Activated naive CD4-positive, alpha-beta T cell treated with anti-CD3 and anti-CD28 coated beads, Interleukin-2, amount 50 U/mL, for 72 hours (primary cell): ENCODE measurements at places on chromosomes 16 and 17. TPM values are rescaled to one million over a fixed set of nuclear protein-coding genes. Genes with fewer than 3 reads are reported as not detected.

DNA sequence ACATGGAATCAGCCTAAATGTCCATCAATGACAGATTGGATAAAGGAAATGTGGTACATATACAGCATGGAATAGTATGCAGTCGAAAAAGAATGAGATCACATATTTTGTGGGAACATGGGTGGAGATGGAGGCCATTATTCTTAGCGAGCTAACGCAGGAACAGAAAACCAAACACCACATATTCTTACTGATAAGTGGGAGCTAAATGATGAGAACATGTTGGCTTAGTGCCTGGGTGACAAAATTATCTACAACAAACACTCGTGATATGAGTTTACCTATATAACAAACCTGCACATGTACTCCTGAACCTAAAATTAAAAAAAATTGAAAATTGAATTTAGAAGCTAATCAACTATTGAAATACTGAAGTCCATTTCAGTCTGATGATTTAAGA is 6.1 kb downstream of the ANKS4B start:
- no peak for DNase-seq

GRCh38 chr16:18782697-18783429 is 7.3 kb downstream of the RPS15A start:
- DNase-seq = no peak

GRCh38 chr16:66434619-66435430 is 7.7 kb downstream of the BEAN1 start:
- DNase-seq = no peak

- DNase-seq = no peak
Observed at GRCh38 chr17:51045621-51046020, 75.0 kb downstream of the SPAG9 start.

- no peak for DNase-seq
Observed at GRCh38 chr17:73436954-73437353, 125.2 kb upstream of the CDC42EP4 start.

DNA sequence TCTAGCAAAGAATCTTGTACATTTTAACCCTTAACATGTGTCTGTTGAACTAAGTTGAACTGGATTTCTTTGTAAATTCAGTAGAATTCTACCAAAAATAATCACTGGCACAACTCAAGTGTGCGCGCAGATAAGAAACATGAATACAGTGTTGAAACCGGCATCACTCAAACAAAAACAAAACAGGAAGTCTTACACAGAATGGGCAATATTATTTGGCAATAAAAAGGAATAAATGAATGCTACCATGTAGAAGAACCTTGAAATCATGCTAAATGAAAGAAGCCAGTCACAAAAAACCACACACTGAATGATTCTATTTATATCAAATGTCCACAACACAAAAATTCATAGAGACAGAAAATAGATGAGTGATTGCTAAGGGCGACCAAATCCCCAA is 102.9 kb upstream of the ZFHX3 start:
- DNase-seq = no peak

DNA sequence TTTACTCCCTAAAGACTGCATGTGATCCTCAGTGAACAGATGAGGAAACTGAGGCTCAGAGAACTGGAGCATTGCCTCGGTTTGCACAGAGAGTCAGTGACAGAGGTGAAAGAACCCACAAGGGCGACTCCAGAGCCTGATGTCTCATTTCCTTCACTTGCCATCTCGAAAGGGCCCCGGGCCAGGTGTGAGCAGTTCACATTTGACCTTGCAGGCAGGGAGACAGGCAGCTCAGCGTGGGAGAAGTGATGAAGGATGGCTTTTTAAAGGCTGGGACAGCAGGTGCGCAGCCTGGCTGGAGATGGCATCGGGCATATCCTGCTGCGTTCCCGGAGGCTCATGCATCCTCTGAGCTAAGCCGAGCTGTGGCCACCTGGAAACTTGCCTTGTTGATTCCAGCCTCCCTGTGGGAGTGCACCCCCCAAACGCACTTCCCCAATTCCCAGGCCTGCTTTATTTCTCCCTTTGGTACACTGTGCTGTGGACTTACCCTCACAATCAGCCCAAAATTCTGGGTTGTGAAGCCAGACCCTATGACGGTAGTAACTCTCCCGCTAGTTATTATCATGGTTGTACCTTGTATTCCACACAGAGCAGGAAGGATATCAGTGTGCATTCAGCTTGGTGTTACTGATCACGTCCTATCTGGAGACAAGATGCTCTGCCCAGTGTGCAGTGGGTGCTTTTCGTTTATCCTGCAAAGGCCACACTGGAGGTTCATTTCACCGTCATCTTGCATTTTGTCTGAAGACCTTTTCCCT is 753.2 kb upstream of the EEF2KMT start:
- no peak for DNase-seq

DNA sequence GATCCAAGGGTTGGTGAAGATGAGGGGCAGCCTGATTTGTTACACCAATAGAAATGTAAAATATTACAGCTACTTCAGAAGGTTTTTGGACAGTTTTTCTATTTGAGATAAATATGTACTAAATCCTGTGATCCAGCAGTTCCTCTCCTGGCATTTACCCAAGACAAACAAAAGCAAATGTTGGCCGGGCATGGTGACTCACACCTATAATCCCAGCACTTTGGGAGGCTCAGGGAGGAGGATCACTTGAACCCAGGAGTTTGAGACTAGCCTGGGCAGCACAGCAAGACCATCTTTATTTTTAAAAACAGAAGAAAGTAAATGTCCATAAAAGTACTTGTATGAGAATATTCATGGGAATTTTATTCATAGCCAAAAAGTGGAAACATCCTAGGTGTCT is 64.8 kb upstream of the MRC2 start:
- DNase-seq = no peak

RDM1 gene
- 8.4 TPM for total RNA-seq
